ENCODE measurements at places on chromosomes 3 and 15.

DNA sequence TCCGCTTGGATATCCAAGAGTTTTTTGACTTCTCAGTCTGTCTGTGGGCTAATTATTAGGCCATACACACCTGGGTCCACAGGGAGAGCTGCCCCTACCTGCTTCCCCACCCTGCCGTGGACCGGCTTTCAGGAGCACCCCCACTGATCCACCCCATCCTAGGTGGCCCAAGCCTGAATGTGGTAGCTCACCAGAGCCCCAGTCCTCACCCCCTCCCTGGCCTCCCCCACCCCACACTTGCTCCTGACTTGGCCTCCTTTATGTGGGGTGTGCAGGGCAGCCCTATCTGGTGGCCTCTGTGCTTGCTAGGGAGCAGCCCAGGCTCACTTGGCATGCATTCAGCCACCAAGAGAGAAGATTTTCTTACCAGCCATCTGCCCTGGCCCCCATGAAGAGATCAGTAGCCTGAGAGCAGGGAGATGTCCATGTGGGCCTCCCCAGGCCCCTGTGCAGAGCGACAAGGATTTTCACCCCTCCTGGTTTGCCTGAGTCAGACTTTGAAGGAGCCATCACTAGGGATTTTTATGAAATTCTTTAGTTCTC lies 11.2 kb downstream of the LRRK1 start:
- DNase-seq: no peak

DNA sequence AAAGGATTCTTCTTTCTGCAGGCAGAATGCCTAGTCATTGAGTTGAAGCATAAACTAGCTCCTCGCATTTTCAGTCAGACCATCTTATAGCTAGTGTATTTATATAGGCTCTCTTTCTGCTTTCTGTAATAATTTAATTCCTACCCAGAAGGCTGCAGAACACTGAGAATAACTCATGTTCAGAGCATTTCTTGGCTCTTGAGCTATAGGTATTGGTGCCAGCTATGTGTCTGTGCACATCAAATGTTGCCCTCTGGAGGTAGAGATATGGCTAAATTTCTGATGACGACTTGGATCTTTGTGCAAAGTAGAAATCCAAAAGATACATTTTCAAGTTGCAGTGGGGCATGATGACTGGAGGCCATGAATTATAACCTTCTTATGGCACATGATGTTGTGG lies 336.2 kb upstream of the TPM1 start:
- DNase-seq: no peak

DNA sequence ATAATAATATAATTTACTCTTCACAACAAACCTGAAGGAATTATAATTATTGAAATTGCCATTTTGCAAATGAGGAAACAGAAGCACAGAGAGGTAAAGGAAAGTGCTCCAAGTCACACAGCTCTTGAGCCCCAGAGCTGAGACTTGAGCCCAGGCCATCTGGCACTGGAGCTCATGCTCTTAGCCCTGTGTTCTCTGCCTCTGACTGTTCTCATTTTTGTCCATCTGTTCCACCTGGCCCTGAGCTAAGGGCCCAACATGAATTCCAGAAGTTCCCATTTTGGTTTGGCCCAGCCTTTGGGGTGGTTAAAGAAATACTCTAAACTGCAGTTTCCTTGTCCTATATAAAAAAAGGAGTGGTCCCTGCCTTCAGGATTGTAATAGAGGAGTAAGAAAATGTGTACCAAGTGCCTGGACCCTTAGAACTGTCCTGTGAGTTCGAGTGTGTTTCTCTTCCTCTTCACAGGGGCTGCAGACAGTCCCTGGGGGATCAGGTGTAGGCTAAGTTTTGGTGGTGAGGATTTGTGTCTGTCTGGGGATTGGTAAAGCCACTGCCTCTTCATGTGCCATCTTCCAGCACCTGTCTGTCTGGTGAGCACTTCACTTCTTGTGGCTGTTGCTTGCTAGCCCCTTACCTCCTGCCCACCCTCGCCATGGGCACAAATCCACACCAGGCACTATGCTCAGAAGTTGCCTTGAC lies 91.8 kb downstream of the DNAJB8 start:
- no peak for DNase-seq

- peak; percentile 28 for DNase-seq
Measured at GRCh38 chr3:132660811-132661070, 612 bp downstream of the UBA5 start.

DNA sequence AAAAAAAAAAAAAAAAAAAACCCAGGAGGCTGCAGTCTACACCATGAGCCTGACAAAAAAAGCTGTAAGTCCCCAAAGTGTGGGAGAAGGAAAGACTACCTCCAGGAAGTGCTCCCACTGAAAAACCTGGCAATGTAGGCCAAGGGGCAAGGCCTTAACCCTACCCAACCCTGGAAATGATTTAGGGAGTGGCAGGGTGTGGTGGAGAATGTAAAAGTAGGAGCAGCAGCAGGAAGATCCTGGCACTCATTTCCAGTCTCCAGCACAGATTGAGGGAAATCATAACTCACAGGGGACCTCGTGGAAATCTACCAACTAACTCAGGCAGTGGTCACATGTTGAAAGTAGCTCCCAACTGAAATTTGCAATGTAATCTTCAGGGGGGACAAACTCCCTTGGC lies 839.5 kb downstream of the EPHA3 start:
- DNase-seq: no peak
